Activated CD8-positive, alpha-beta memory T cell treated with anti-CD3 and anti-CD28 coated beads for 1 hour (primary cell): ENCODE measurements at places on chromosomes 16 and 17.

DNA sequence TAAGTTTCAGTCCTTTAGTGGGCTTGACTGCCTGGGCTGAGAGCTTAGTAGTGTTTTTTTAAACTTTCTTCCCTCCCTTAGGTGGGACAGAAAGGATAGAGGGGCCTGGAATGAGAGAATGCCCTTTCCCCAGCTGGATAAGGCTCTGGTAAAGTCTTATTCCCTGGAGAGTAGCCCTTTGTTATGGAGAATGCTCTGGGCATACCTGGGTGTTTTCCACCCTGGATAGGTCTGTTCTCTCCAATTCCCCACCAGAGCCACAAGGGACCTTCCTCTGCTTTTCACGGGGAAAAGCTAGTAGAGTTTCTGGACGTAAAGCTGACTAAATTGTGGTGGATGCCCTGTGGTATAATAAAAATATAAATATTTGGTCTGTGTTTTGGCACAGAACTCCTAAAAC lies 164.1 kb downstream of the HS3ST4 start:
- DNase-seq, result no peak

GRCh38 chr16:55938126-55938525 lies 63.0 kb upstream of the CES5A start:
- DNase-seq, result no peak

- DNase-seq, result no peak
These were observed 20.9 kb downstream of the RNF213 start for GRCh38 chr17:80281516-80281915.

GRCh38 chr17:58279016-58279711 lies 1.6 kb downstream of the MPO start:
- no peak for DNase-seq

- no peak for DNase-seq
These were observed 255.1 kb downstream of the HS3ST3A1 start for GRCh38 chr17:13346592-13346991.

- DNase-seq, result no peak
These were observed 2.2 kb downstream of the NUBP1 start for GRCh38 chr16:10745841-10746240.

DNA sequence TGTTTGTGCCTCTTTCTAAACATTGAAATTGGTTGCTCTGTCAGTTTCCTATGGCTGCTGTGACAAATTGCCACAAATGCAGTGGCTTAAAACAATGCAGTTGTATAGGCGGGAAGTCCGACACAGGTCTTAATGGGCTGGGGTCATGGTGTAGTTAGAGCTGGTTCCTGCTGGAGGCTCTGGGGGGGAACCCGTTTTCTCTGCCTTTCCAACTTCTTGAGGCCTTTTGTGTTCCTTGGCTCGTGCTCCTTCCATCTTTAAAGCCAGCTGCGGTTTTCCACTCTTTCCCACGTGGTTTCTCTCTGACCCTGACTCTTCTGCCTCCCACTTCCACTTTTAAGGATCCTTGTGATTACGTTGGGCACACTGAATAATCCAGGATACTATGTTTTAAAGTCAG lies 12.5 kb downstream of the EPN2 start:
- no peak for DNase-seq

GRCh38 chr17:80316431-80316830 lies 55.8 kb downstream of the RNF213 start:
- no peak for DNase-seq

DNA sequence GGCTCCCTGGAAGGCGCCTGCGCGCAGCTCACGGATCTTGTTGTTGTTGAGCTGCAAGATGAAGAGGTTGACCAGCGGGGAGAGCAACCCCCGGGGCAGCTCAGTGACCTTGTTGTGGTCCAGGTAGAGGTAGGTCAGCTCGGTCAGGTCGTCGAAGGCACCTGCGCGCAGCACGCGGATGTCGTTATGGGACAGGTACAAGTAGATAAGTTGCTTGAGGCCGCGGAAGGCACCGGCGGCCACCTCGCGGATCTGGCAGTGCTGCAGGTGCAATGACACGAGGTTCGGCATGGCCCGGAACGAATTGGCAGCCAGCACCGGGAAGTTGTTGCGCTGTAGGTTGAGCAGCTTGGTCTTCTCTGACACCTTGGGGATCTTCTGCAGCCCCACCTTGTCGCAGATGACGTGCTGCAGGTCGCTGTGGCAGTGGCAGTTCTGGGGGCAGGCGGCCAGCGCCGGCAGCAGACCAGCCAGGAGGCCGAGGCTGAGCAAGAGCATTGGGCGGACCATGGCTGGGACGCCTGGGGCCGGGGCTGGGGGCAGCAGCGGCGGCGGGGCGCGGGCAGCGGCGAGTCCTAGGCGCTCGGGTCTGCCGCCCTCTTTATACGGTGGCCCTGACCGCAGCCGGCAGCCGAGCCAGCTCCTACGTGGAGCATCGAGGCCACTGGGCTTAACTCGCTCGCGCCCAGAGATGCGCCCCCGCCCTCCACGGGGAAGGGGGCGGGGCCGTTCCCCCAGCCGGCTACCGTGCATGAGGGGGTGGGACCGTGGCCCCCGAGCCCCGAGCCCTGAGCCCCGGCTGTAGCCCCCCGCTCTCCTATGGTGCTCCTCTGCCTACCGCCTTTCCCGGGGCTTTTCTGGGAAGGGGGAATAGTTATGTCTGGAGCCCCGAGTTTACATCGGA lies at the start of gene CHAD:
Gene CHAD, minus strand, starts transcription at position 577 of the 904 bp plus-strand sequence. Its CDS starts 67 bp downstream, at position 510.
- no peak for DNase-seq

GRCh38 chr16:59545721-59546120 lies 811.6 kb upstream of the GOT2 start:
- DNase-seq, result no peak

DNA sequence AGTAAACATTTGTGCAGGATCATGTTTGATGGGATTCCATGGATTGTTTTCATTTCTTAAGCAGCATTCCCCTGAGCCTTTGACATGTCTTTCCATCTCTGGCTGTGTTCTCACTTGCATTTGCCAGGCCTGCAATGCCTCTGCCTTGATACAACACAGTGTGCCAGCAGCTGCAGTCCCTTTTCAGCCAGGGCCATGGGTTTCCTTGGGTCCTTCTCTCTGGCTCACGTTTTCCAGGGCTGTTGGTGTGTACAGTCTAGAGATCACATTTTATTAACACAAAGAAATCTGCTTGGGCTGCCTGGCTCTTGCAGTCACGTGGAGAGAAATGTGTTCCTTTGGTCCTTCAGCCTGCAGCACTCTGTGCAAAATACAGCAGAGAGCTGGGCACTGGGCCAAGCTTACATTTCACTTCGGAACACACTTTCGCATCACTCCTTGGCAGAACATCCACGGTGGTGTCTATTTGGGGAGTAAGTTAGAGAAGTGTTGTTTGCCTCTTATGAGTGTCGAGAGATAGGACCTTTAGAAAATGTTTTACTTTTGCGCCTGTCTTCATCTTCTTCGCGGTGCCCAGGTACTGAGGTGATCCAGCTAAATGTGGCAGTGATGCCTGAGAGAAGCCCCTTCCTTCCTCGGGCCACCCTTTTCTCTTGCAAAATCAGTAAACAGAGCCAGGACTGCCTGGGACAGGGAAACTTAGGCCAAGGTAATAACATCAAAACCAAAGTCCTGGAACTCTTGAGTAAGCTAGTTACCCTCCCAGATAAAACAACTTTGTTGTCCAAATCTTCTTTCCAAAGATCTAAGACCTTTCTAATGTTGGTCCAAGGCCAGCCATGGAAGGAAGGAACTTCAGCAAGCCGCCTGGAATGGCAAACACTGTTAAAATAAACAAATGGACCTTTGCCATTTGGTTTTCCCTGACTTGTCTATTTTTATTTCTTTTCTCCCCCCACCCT lies 20.9 kb downstream of the HLF start:
- no peak for DNase-seq

DNA sequence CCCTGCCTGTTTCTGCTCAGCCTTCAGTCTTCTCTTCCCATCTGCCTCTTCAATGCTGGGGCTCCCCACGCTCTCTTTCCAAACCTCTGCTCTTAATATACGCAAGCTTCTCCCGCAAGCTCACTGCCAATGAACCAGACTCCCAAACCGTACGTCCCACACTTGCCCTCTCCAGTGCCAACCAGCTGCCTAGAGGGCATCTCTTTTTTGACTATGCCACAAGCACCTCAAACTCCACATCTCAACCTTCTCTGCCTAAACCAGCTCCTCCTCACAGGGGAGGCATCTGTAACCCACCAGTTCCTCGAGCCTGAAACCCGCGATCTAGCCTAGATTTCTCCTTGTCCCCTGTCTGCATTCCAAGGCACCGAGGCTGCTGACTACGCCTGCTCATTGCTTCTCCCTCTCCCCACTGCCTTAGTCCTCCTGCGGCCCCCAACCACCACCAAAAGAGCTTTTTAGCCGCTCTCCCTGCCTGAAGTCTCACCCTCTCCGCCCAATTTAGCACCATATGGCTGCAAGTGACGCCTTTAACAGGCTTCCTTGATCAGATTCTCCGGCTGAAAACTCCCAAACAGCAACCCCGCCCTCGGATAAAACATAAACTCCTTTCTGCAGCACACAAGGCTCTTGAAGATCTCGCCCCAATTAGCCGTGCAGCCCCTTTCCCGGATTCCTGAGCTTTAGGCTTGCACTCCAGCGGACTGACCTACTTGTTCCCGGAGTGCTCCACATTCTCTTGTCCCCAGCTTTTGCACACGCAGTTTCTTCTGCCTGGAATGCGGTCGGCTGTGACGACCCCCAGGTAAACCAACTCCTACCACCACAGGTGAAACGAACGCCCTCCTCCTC lies 1.5 kb downstream of the GGA2 start:
- no peak for DNase-seq

DNA sequence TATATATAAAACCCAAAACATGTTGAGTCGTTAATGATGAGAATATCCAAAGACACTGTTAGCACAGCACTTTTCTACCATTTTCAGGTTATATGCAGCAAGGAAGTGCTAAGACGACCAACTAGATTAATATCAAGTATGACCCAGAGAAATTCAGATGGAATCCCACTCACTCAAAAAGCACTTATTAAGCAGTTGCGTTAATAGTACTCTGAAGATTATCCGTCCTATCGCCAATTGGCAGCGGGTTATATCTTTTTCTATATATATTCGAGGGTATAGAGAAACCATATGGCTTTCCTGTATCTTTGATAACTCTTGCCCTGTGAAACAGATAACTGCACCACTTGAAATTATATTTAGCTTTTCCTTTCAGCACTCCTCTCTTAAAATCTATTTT lies 1.1 kb downstream of the CRLF3 start:
- no peak for DNase-seq

DNA sequence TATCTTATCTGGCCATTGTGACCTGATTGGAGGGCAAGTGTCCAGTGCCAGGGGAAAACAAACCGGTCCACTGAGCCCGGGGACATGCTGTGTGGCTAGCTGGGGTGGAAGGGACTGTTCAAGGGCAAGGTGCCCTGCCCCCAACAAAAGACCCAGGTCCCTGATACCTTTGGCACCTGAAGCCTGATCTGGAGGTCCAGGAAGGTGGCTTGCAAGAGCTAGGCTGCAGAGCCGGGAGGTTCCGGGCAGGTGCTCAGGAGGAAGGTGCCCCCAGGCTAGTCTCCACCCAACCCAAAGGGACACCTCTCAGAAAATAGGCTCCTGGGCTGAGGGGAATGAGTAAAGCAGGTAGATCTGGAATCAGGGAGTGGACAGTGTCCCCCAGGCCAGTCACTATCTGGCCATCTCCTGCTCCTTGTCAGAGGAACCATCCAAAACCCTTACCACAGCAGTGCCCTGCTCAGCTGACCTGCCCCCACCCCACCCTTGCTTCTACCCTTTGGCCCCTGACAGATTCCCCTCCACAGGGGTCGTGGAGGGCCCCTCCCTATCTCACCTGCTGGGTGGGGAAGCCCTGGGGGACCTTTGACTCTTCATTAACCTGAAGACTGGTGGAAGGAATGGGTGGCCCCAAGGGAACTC lies 6.2 kb downstream of the NAT9 start:
- DNase-seq, result no peak

GRCh38 chr17:51428668-51429495 lies 168.5 kb downstream of the UTP18 start:
- DNase-seq, result no peak

DNA sequence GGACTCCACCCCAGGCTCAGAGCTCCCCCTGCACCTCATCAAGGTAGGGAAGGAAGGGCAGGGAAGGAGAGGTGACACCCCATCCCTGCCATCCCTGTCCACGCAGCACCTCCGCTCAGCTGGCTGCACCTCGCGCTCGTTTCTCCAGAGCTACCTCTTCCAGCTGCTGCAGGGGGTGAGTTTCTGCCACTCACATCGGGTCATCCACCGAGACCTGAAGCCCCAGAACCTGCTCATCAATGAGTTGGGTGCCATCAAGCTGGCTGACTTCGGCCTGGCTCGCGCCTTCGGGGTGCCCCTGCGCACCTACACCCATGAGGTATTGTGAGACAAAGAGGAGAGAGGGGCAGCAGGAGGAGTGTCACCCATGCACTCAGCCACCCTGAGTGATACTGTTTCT lies 1.4 kb downstream of the CDK3 start:
- DNase-seq, result no peak

DNA sequence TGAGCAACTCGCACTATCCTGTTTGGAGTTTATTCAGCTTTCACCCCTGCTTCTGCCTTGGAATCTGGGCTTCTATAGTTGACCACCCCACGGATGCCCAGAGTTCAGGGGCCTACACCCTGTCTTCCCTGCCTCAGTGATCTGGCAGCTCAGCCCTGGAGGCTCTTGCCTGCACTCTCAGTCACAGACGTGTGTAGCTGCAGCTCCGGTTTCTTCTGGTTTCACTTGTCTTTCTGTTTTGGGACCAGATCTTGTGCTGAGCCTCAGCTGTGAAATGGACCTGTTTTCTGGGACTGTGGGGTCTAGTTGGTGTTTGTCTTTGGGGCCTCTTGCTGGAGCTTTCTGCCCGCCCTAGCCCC lies 5.8 kb downstream of the GPT2 start:
- DNase-seq, result no peak

DNA sequence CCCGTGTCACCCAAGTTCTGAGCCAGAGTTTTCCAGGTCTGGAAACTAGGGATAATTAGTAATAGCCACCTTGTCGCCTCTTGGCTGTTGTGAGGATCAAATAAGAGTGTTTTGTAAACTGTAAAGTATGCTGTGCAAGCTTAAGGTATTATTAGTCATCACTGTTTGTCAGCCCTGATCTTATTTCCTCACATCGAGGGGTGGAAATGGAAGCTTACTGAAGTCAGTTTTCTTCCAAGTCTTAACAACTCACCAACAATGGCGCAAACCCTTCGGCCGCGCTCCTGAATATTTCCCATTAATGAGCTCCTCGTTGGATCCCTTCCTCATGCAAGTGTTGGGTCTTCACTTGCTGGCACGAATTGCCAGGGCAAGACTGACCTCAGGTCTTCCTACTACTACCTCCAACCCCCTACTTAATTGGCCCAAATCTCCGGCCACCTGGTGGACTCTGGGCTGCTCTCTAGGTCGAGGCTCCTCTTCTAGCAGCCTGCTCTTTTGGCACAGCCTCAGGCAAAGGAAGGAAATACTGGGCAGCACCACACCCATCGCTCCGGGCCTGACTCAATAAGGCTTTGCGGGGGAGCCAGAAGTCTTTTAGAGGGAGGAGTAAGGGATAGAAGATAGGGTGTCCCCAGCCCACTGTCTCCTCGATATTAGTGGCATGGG lies 885 bp upstream of the SLC35B1 start:
- DNase-seq, result no peak
